ENCODE measurements at places on chromosomes 13 and 19.
A peak's percentile ranks its signal among the peaks of the same experiment; 100 is the strongest.

- DNase-seq = no peak
Observed at GRCh38 chr19:41695745-41696144, 7.7 kb upstream of the CEACAM7 start.

- DNase-seq = peak; percentile 61
Observed at GRCh38 chr19:47430041-47430802, 10.9 kb upstream of the MEIS3 start.

- no peak for DNase-seq
Observed at GRCh38 chr19:55426042-55426441, 17.1 kb downstream of the SHISA7 start.

DNA sequence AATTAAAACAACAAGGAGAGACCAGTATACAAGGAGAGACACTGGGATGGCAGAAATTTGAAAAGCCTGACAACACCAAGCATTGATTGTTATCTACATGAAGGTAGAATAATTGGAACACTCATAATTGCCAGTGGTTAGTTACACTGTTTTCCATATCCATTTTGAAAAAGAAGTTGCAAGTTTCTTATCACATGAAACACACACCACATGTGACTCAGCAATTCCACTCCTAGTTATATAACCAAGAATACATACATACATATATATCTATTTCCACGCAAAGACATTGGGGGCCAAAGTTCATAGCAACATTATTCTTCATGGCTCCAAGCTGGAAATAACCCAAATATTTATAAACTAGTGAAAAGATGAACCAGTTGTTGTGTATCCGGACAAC, 15.2 kb upstream of the PABPC3 start:
- no peak for DNase-seq

- DNase-seq = no peak
Observed at GRCh38 chr19:29201855-29202254, 11.1 kb downstream of the UQCRFS1 start.

GRCh38 chr19:29714953-29715700, at the start of gene C19orf12:
TSS of gene C19orf12 (minus strand) at chr19:29715261. CDS start at chr19:29708413, 6,848 bp downstream.
- peak; percentile 56 for DNase-seq

DNA sequence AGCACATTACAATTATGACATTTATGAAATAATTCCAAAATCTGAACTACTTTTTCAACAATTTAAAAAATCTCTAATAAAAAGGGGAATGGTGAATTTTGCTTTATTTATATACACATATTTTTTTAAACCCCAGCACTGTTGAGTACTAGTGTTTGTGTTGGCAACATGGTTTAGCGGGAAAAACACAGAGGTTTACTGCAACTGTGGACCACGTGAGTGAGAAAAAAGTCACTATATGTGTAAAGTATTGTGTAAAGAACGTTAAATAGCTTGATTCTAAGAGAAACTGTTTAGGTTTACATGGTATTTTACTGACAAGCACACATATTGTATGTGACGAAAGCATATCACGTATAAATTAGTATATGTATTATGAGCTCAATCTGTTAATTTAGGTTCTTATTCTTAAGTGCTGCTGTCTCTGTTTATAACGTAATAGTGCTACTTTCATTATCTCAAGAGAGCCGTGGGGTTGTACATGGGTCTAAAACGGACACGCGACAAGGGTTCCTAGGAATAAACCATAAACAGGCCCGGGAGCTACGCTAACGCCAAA, 617 bp downstream of the SKA3 start:
- peak; percentile 37 for DNase-seq

- no peak for DNase-seq
Observed at GRCh38 chr13:58126496-58126895, 495.0 kb downstream of the PCDH17 start.

DNA sequence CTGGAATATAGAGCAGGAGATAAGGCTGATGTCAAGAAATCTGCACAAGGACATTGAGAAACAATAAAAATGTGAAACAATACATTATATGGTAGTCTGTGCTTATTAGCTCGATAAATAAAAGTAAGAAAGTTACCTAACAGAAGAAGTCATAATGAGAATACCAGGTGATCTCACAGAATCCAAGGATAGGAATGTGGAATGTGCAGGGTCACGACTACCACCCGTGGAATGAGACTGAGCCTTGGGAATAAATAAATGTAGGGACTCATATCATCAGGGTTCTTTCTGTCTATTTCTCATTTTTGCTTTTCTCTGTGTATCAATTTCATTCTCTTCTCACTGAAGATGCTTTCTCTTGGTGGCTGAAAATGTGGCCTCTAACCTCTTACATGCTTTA, 26.0 kb upstream of the KBTBD7 start:
- DNase-seq = no peak

- DNase-seq = no peak
Observed at GRCh38 chr13:111423168-111423785, 102.8 kb downstream of the TEX29 start.

DNA sequence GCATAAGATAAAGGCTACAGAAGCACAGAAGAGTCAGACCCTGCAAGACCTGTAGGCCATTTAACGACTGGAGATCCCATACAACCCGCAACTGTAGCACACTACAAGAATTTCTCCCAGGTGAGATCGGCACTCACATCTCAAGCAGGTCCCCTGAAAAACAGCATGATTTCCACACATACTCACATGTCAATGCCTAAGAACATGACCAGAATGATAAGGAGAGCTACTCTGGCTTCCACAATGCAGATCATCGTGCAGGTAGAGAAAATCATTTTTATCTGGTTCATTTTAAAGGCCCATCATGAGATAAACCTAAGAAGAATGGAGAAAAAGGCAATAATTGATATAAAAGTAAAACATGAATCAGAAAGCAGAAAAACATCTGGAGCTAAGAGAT, 17.5 kb upstream of the PEG3 start:
- no peak for DNase-seq

DNA sequence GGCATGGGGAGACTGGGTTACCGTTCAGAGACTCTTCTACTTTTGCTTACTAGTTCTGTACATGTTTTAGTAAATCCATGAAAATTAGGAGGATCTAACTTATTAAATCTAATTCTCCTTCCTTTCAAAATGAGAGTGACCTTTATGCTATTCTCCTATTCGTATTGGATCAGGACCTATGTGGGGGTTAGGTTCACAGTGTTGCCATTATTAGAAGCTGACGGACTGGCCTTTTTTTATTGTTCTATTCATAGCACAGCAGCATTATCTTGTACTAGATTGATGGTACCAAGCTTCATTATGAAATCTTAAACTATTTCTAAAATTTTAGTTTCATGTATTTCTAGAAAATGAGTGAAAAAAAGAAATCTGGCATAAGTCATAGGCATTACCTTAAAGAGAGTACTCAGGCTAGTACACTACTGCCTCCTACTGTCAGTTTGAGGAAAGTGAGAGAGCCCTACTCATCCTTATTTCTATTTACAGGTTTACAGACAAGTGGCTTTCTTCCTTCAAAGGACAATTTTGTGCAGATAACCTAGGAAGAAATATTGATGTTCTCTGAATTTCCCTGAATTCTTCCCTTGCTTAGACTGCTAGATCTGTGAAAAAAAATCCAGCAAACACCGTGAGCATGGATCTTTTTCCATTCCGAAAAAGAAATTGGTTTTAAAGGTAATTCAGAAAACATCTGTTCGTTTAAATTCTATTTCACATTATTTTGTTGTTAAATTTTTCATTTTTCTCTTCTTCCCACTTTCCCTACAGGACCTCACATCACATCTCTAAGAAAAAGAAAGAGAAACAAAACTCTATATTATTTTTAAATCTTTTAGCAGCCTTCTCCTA, 485.5 kb downstream of the DIAPH3 start:
- DNase-seq = peak; percentile 45

DNA sequence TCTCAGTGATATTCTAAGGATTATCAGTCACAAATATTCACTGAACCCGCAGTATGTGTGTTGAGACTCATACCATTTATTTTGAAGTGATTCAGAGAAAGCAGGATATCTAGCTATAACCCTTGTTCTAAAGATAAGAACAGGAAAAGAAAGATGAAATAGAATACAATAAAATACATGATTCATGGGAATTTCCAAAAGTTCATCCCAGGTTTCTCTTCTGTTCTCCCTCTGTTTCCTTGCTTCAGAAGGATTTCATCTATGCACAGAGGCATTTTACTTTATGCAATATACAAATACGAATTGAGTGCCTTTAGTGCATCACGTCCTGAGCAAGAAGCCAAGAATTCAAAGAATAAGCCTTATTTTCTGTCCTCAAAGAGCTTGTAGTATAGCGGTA, 274.4 kb upstream of the GPC6 start:
- DNase-seq = no peak

GRCh38 chr19:38033658-38034491, 126.9 kb downstream of the SIPA1L3 start:
- DNase-seq = no peak

- no peak for DNase-seq
Observed at GRCh38 chr13:63774133-63774532, 2358.5 kb upstream of the PCDH20 start.

- no peak for DNase-seq
Observed at GRCh38 chr13:75318138-75318833, 163.7 kb downstream of the TBC1D4 start.

- no peak for DNase-seq
Observed at GRCh38 chr19:39949026-39949747, 14.8 kb upstream of the FCGBP start.

DNA sequence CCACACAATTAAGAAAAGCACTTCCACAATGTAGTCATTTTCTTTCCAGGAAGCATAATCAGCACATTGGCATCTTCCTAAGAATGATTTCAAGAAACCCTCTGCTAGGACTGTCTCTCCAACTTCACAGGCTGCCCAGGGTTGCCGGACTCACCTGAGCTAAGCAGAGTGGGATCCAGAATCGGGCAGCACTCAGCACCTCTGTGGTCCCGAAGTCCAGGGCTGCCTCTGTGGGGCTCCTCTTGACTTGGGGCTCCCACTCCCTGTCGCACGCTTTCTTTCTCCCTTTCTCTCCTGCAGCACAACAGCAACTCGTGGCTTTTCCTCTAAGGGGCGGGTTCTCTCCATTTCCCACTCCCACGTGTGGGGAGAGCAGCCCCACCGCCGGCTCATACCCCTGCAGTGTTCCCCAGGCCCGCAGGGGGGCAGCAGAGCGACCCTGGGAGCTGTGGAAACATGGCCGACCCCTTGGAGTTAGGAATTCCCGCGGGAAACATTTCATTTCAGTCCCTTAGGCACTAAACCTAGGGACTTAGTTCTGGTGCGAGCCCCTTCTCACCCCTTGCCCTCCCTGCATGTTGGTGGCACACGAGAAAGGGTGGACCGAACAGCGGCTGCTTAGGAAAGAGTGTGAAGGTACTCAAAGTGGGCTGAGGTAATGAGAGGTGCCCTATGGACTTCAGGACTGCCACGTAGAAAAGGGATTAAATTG, at the start of gene TMEM272:
Gene TMEM272 (minus strand): TSS at position 316 of the 712 bp plus-strand sequence. CDS start 6,647 bp downstream, outside the sequence.
- peak; percentile 39 for DNase-seq

DNA sequence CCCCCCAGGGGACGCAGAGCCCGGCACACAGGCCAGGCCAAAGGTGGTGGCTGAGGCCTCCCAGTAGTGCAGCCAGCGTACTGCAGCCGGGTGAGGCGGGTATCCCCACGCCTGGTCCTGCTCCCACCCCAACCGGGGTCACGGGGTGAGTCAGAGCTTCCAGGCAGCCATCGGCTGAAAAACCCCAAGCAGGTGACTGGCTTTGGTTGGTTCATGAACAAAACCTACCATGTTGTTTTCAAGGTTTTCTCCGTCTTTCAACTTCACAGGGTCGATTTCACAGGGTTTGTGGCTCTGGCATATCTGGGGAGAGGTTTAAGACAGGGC, 42.1 kb upstream of the C13orf46 start:
- no peak for DNase-seq

DNA sequence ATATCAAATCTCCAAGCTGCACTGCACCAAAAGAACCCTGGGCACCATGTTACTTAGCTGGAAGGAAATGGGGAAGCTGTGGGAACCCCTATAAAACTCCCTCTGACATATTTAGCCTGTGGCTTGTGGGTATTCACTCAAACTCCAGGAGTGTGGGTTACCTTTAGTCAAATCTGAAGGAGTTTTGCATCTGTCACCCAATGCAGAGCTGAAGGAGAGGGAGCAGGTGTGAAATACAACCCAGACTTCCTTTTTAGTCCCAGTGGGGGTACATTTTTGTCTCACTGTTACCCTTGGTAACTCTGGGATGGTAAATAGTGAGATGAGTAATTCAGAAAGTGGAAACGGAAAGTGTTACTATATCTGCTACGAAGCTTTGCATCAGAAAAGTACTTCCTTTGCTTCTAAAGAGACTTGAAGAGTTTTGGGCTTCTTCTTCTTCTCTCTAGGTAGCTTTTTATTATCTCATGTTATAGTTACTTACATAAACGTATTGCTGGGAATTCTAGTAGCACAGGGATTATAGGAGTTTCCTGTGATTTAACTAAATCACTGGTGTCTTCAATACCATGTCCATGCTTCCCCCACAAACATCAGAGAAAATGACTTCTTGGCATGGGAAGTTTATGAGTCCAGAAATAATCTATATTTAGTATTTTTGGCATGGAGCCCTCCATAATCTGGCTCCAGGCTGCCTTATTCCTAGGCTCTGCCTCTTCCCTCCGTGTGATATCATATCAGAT, 105.9 kb downstream of the AKAP11 start:
- DNase-seq = peak; percentile 7

- DNase-seq = peak; percentile 98
Observed at GRCh38 chr19:24086974-24087595, at the start of gene ZNF254. TSS of gene ZNF254 (plus strand) at chr19:24087187. CDS start at chr19:24087308, 121 bp downstream.

- no peak for DNase-seq
Observed at GRCh38 chr19:34998777-34999497, 1.2 kb upstream of the GRAMD1A start.

DNA sequence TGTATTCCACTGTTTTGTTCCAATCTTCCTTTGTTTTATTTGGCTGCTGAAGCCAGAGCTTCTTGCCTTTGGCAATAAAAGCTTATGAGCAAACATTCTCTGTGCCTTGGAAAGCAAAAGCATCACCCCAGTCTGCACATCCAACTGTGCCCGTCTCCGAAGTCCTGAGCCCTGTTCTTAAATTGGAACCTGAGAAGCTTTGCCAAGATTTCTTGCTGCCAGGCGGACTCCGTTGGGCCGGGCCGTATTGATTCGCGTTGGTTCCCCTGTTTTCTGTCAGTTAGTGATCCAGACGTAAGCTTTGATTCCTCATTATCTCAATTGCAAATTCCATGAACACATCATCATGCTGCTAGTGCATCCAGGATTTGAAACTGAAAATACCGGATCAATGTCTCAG, 793.0 kb downstream of the OLFM4 start:
- no peak for DNase-seq

DNA sequence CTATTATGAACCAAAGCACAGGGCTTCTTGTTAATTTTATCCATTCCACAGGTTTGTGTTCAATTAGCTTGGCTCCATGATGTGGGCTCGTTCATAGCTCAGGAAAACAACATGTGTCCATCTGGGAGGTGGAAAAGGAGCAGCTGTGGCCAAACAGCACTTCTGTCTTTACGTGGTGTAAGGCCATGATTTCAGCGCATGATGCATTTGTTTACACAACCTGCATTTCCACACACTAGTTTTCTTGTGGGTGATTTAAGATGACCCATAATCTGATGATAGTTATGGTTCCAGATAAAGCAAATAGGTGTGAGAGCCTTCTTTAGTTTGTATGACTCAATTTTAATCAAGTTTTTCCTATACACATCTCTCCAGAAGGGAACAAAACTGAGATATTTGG, 101.7 kb downstream of the TNFRSF19 start:
- no peak for DNase-seq

- peak; percentile 40 for DNase-seq
Observed at GRCh38 chr13:60590800-60591747, 194.1 kb downstream of the TDRD3 start.

All from fibroblast of skin of back (primary cell).